ENCODE measurements at places on chromosomes 6 and 20.

DNA sequence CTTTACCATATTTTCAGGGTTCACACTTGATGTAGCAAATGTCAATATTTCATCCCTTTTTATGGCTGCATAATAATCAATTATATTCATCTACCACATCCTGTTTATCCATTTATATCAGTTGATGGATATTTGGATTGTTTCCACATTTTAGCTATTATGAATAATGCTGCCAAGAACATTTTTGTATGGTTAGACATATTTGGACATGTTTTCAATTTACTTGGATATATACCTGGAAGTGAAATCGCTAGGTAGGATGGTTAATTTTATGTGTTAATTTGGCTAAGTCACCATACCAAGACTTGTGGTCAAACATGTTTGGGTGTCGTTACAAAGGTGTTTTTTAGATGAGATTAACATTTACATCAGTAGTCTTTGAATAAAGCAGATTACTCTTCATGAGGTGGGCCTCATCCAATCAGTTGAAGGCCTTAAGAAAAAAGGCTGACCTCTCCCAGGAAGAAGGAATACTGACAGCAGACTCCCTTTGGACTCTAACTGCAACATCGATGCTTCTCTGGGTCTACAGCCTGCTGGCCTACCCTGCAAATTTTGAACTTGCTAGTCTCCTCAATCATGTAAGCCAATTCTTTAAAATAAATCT lies 196.5 kb downstream of the BACH2 start:
- no peak for DNase-seq

- DNase-seq = no peak
Measured at GRCh38 chr6:117592983-117593759, 9.1 kb downstream of the GOPC start.

- DNase-seq = no peak
Measured at GRCh38 chr6:31178143-31179041, 7.9 kb upstream of the POU5F1 start.

GRCh38 chr6:108222504-108222903 lies 38.3 kb downstream of the SNX3 start:
- no peak for DNase-seq

- DNase-seq = no peak
Measured at GRCh38 chr6:54037277-54037779, 73.9 kb upstream of the MLIP start.

- no peak for DNase-seq
Measured at GRCh38 chr6:41040940-41041536, 1.2 kb upstream of the TSPO2 start.

DNA sequence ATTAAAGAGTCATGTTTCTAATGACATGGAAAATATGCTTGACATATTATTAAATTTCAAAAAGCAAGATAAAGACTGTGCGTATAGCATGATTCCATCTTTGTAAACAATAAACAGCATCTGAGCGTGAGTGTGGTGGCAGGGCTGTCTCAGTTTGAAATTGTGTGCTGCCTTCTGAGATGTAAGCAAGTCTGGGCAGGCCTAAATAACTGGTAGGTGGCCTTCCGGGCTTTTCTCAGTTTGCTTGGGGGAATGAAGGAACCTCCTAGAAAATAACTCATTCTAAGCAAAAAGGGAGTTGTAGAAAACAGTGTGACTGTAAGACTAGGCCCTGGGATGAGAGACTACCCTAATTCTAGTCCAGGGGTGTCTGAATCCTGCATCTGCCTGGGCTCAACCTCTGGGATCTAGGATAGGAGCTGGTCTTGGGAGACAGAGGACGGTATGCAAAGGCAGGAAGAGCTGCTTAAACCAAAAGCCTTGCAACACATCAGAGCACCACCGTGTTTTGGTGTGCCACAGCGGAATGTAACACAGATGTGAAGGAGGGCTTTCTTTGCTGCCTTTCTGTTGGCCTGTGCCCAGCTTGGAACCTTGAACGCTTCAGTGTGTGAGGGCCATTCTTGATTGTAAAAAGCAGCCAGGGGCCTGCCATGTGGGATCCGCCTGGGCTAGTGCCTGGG lies 63.5 kb upstream of the L3MBTL3 start:
- DNase-seq = no peak

DNA sequence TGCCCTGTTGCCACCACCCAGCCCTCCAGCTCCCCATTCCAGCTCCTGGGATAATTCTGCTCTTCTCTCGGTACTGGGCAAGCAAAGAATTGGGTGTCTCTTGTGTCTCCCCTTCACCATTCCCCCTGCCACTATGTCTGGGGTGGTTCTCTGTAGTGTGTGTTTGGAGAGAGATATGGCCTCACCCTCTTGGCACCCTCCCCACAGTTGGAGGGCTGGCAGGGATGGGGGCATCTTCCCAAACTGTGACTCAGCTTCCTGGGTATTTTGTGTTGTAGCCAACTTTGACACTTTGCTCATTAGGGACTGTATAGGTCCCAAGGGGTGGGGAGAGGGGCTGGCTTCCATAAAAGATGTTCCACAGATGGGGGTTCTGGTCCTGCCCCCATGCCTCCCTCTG lies 1.7 kb downstream of the TNXB start:
- DNase-seq = no peak

- no peak for DNase-seq
Measured at GRCh38 chr6:10081957-10082356, 332.9 kb downstream of the TFAP2A start.

DNA sequence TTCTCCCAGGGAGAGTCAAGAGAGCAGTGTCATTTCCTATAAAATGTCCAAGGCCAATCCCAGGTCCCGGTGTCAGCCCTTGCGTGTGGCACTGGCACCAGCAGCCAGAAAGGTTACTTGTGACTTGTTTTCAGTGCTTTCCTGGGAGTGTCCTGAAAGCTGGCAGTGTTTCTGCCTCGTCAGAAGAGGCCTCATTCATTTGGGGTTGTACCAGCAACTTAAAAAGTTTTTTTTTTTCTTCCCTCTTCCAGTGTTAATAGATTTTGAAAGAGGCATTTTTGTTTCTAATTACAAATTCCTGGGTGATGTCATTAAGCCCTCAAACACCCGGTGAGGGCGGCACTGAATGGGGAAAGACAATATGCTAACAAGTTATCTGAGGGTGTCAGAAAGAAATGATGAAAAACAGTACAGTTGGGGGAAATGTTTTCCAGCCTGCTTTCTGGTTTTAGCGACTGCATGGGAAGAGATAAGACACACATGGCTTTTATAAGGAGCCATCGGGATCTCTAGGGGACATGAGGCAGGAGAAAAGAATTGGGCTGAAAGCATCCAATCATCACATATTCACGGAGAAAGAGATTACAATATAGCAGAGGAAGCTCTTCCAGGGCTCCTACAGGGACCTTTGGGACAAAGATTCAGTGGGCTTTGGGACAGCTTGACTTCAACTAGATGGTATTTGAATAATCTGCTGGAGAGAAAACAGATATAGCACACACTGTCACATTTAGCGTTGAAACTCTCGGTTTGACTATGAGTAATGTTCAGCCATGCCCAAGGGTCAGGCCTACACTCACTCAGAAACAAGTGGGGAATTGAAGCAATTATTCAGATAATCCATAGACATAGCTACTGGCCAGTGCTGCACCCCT lies 153.0 kb downstream of the BCAS1 start:
- DNase-seq = no peak

DNA sequence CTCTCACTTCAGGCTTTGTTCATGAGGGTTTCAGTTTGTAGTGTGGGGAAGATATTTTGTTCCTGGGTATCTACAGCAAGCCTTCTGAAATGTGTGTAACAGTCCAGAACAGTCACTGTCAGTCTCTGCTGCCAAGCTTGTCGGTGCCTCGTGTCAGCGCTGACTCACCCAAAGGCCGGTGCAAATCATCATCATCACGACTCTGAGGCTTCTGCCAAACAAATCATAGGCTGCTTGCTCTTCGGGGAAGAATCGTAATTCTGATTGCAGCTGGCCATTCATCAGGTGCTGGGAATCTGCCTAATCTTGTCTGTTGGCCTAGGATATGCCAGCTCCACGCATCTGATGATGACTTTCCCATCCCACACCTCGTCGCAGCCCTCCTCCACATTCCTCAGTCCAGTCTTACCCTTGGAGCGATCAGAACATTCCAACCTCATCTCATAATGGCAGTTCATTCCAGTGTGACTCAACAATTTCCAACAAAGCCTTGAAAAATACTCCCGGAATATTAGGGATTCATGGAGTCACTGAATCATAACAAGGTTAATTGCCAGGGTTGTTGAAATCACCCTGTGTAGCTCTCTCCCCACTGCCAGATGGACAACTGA lies 40.9 kb downstream of the ALDH8A1 start:
- no peak for DNase-seq

- no peak for DNase-seq
Measured at GRCh38 chr6:90212274-90212673, 84.4 kb downstream of the BACH2 start.
